ENCODE measurements at places on chromosomes 12 and 14.

DNA sequence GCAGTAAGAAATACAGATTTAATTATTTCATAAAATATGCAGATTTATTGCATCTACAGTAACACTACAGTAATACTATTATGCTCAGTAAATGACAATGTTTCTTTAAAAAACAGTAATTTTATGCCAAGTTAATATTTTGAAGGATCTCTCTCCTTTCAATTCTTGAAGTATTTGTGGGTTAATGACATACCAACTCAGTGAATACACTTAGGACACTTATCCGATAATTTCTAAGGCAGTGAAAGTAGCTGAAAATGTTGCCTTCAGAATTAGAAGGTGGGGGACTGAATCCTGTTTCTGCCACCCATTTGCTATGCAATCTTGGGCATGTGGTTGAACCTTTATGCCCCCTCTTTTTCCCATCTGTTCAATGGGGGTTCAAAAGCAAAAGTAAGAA, 24.8 kb upstream of the IFNG-AS1 start:
- DNase-seq, result no peak

- no peak for DNase-seq
Measured at GRCh38 chr14:68969278-68970033, 9.6 kb downstream of the ACTN1 start.

- DNase-seq, result no peak
Measured at GRCh38 chr14:91249841-91250616, 5.5 kb upstream of the GPR68 start.

DNA sequence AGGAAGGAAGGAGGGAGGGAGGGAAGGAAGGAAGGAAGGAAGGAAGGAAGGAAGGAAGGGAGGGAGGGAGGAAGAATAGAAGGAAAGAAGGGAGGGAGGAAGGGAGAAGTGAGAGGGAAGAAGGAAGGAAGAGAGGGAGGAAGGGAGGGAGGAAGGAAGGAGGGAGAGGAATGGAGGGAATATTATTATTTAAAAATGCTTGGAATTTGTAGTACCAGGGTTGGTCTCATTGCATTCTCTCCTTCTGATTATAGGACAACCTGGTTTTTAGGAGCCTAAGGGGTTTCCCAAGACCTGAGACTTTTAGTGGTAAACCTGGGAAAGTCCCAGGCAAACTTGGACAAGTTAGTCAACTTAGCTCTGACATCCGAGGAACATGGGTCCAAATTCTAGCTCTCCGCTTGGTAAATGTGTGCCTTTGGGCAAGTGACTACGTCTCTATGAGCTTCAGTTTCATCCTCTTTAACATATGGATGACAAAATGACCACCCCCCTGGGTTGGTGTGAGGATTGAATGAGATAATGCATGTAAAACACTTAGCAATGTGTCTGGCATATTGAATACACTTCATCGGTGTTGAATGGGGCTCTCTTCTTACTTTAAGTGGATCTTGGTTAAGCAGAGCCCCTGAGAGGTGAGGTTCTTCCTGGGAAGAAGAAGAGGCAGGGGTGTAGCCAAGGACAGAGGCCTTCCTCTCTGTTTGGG, 690.7 kb upstream of the TBX3 start:
- no peak for DNase-seq
